Activated CD4-positive, alpha-beta T cell treated with anti-CD3 and anti-CD28 coated beads, Interleukin-2, amount 50 U/mL, for 24 hours (primary cell): ENCODE measurements at places on chromosomes 4 and X.

GRCh38 chr4:161791796-161792556 is 371.8 kb downstream of the FSTL5 start:
- DNase-seq, result no peak

DNA sequence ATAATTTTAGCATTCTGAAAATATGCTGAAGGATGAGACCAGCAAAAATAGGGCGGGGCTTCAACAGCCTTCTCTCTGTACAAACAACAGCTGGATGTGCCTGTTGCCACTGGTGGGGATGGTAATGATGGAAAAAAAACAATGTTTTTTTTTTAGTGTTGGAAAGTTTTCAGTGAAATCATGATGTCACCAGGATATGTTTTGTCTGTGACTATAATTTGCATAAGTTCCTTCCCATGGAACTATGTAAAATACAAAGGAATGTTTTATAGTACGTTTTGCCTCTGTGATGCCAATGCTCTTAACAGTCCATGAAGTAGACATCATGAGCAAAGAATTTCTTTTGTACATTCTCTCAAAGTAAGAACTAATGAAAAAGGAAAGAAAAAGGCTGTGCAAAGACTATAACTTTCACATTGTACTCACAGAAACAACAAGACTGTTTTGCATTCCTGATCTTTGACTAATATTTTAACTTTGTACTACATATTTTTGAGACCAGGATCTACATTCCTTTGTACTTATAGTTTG is 589.7 kb downstream of the SPRY1 start:
- DNase-seq, result no peak

GRCh38 chr4:69860052-69860451 is at the start of gene SULT1E1:
SULT1E1 (minus strand) TSS chr4:69860145; CDS start chr4:69857644, 2,501 bp downstream.
- no peak for DNase-seq

DNA sequence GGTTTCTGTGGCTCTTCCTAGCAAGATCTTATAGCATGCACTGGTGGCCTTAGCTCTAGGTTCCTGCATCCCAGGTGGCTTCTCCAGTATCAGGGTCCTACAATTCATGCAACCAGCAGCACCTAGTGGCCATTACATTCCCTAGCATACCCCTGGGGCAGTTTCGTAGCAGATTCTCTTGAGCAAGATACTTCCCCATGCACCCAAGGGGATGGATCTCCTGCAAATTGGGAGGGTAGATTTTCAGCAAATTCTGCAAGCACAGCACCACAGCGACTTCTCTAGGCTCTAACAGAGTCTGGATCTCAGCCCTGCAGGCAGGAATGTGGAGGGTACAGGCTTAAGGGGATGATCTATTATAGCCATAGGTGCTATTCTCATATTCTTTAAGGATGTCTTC is 13.1 kb upstream of the SLC9B1 start:
- no peak for DNase-seq

- DNase-seq, result no peak
These were observed 7.6 kb downstream of the FABP2 start for GRCh38 chr4:119314356-119314755.

DNA sequence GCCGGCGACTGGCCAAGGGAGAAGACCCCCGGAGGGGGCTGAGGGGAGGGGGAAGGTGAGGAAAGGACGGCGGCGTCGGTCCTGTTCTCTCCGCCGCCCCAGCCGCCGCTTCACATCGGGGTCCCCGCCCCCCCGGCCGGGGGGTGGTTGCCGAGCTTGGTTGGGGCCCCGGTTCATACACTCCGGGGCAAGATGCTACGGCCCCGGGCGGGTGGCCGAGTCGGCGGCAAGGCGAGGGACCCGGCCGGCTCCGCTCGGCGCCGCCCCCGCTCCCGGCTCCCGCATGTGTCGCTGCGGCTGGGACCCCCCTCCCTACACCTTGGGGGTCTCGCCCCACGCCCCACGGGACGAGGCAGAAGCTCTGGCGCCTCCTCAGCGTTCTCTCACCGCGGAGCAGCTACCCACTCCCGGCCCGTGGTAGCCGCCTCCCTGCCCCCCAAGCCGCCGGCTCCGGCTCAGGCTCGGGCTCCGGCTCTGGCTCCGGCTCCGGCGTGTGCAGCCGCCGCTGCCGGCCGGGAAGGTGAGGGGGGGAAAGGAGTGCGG is 461 bp downstream of the FBXW7 start:
- no peak for DNase-seq

GRCh38 chr4:71830-72229 is 18.7 kb downstream of the ZNF595 start:
- no peak for DNase-seq

DNA sequence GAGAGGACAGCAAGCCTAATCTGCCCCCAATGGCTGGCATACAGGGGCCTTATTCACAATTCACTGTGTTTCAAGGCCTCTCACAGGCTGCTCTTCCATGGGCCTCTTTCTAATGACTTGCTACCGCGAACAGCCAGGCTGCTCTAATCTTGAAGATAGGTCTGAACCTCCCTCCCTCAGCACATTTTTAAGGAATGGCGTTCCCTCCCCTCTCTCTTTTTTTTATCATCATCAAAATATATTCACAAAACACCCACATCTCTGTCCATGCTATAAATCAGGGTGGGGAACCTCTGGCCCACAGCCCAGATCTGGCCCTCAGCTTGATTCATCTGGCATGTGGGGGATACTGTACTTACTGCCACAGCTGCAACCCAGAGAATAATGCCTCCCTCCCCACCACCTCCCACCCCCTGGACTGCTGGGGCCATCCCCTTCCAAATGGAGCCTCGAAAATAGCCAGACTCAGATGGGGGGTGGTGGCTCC is 76.2 kb upstream of the PLAC1 start:
- DNase-seq, result no peak

DNA sequence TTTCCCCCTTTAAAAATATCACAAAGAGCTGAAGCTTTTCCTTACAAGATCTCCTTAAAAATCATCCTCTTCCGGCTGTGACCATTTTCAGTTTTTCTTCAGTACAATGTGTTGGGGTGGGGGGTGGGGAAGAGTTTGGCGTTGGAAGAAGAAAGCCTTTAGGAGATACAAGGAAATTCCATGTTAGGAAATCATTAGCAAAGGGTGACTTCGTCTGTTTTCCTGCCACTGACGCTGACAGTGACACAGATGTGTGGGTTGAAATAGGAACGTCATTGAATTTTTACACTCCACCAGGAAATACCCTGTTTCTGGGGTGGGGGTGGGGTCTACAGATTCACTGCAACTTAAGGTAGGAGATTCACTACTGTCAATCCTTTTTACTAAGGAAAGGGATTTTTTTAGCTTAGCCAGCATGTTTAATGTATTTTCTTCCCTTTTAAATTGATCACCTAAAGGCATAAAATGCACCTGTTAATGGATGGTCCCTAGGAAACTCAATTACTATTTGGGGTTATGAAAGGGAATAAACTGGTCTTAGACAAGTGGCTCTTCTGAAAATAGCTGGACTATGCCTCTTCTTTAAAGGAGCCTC is 3.9 kb downstream of the MAMLD1 start:
- no peak for DNase-seq

- no peak for DNase-seq
These were observed 661 bp upstream of the RBM41 start for GRCh38 chrX:107119283-107119682.

GRCh38 chr4:11042760-11043159 is 358.2 kb upstream of the CLNK start:
- DNase-seq, result no peak

DNA sequence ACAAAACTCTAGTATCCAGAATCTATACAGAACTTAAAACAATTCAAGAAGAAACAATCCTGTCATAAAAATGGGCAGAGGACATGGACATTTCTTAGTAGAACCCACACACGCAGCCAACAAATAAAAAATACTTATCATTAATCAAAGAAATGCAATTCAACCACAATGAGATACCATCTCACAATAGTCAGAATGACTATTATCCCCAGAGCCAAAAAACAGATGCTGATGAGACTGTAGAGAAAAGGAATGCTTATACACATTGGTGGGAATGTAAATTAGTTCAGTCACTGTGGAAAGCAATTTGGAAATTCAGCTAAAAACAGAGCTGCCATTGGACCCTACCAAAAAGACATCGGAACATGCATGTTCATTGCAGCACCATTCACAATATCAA is 37.9 kb downstream of the RAB40AL start:
- no peak for DNase-seq
